ENCODE measurements at places on chromosomes 2 and 18. TPM values are rescaled to one million over a fixed set of nuclear protein-coding genes. Genes with fewer than 3 reads are reported as not detected.

TMEFF2 gene
- total RNA-seq = not detected

RRM2 gene
- 1.3 TPM for total RNA-seq

XDH gene
- total RNA-seq = not detected

NEU2 gene
- total RNA-seq = not detected

TBR1 gene
- not detected for total RNA-seq

KLHL14 gene
- not detected for total RNA-seq

Measured in psoas muscle (tissue), 8 donors.